ENCODE measurements at places on chromosomes 7 and 10.

- DNase-seq = no peak
These were observed 112.5 kb downstream of the WNT2 start for GRCh38 chr7:117210397-117210796.

GRCh38 chr10:97135464-97135863 lies 50.3 kb downstream of the SLIT1 start:
- no peak for DNase-seq

- no peak for DNase-seq
These were observed 732 bp downstream of the FAM53B start for GRCh38 chr10:124743191-124744101.

DNA sequence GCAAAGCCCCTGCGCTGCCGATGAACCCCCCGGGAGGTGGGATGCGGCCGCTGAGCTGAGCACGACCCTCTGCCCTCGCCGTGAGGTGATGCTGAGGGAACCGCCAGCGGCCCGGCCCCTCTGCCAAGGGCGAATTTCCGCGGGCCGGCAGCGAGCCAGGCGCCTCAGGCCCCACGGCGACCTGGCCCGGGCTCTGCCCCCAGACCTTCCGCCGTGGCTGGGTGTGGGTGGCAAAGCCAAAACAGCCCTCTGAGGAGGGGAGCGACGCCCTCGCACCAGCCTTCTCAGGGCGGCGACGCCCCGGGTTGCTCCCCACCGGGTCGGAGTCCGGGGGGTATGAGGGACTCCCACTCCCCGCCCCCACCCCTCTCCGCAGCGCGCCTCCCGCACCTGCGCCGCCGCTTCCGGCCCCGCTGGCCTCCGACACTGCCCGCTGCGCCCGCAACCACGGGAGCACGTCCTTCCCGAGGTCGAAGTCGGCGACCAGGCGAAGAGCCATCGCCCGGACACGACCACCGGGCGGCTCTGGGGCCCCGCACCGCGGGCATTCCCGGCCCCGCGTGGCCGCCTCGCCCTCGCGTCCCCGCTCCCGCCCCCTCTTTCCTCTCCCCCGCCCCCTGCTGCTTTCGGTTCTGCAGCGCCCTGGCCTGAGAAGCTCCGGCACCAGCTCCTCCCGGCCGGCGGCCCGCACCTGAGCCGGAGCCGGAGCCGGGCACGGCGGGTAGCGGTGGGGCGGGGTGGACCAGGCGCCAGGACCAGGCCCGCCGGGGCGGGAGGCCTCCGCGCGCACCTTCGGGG lies at the start of gene GSAP:
TSS of gene GSAP (minus strand) at position 527 of the 798 bp plus-strand sequence. CDS start at position 499, 28 bp downstream.
- DNase-seq = peak; percentile 26

DNA sequence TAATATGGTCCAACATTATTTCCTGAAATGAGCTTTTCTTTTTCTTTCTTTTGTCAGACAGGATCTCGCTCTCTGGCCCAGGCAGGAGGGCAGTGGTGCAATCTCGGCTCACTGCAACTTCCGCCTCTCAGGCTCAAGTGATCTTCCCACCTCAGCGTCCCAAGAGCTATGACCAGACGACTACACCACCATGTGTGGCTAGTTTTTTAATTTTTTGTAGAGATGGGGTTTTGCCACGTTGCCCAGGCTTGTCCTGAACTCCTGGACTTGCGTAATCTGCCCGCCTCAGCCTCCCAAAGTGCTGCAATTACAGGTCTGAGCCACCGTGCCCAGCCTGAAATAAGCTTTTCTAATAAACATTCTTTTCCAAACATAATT lies 48.6 kb downstream of the CUL2 start:
- no peak for DNase-seq

DNA sequence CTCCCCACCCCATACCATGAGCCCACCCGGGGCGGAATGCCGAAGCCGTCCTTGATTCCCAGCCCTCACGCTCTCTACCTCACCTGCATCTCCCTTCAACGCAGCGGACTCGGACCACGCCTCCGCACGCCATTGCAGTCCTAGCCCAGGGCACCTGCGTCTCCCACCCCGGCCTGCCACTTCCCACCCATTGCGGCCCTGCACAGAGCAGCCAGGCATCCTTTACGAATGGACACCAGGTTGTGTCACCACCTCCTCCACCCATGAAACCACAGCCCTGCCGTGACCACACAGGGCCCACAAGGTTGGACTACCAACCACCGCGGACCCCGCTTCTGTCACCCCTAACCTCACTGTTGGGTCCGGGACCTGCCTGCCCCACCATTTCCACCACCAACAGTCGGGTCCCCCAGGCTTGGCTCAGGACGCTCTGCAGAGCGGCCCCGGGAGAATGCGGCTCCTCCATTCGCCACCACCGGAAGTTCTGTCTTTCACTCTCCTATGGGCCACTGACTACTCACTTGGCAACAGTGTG lies 232.5 kb downstream of the MAD1L1 start:
- DNase-seq = no peak

GRCh38 chr10:111824128-111824527 lies 359.4 kb downstream of the GPAM start:
- no peak for DNase-seq

- no peak for DNase-seq
These were observed 48.4 kb upstream of the INPP5A start for GRCh38 chr10:132489053-132489703.

- no peak for DNase-seq
These were observed 619.2 kb upstream of the GALNT17 start for GRCh38 chr7:70512761-70513160.

DNA sequence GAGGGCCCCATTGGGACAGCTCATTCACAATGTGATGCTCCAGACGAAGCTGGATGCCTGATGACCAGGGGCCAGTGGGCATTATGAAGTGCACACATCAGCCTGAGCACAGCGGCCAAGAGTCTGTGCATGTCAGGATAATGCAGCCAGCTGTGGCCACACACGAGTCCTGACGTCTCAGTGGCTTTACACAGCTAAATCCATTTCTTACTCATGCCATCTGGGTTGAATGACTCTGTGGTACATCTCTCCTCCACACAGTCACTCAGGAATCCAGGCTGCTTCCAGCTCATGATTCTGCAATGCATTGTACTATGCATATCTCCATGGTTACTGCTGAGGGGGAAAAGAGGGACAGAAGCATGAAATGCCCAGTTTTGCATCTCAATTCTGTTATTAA lies 123.6 kb downstream of the PRLHR start:
- no peak for DNase-seq
